Activated T-helper 2 cell treated with anti-CD3 and anti-CD28 coated beads, Interferon-gamma antibody, Interleukin-2, Interleukin-4, amounts not matched to agents 10 μg/mL and 5 μg/mL and 100 μg/mL, durations not matched to agents 14 hours and 24 hours and 36 hours (primary cell): ENCODE measurements at places on chromosomes 7 and 10. TPM values are rescaled to one million over a fixed set of nuclear protein-coding genes. Genes with fewer than 3 reads are reported as not detected.

DNA sequence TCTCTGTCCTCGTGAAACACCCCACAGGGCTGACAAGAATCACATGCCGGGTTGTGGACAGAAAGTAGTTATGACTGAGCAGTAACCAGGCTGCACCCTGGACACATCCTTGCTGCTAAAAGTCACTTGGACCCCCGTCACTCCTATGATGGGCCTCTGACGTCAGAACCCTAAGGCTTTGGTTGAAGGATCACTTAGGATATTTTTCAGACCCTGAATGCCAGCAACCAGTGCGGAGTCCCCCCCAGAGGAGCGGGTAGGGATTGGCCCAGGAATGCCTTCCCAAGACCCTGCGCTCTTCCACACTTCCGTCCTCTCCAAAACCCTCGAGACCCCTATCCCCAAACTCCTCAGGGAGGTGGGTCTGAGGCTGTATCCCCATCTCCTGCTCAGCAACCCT, 52.1 kb downstream of the CFAP46 start:
- peaks cover 11% of the 10 kb centered on the region for H3K27me3 ChIP-seq
- H3K27ac ChIP-seq, result no peak overlapping the region
- no peaks in the 10 kb centered on the region for H3K4me1 ChIP-seq
- no peaks in the 10 kb centered on the region for H3K36me3 ChIP-seq
- H3K4me3 ChIP-seq, result no peak overlapping the region
- no peak for DNase-seq

DNA sequence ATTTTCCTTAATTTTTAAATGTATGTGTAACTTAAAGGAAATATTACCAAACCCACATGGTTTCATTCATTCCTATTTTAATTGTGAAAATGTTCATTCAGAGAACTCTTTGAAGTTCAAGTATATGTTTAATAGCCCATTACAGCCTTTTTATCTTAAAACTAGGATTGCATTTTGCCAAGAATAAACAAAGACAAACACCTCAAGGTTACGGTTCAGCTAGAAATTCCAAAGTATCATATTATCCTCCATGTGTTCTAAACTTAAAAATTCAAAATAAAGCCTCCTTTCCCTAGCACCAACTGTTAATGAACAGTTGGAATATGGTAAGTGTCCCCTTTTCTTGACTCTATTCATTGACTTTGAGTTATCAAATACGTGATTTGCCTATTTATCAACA, 215.6 kb upstream of the SEMA3E start:
- no peak overlapping the region for H3K4me3 ChIP-seq
- no peaks in the 10 kb centered on the region for H3K4me1 ChIP-seq
- no peak for DNase-seq
- H3K27me3 ChIP-seq, result no peaks in the 10 kb centered on the region
- H3K36me3 ChIP-seq, result no peaks in the 10 kb centered on the region

DNA sequence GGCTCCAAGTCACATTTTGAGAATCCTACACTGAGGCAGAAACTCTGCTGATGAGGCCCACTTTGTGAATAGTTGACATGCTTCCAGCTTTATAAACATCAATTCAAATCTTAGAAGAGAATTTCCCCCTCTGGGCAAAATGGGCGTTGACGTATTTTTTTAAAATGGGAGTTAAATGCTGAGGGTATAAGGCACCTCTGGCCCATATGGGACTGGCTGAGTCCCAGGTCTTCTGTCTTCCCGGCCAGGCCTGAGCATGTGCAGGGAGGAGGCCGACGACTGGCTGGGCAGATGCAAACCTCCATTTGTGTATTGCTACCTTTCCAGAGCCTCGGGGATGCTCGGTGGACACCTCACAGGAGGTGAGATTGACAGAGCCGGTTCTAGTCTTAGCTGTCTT, 37.7 kb downstream of the BUB3 start:
- peaks cover 15% of the 10 kb centered on the region for H3K36me3 ChIP-seq
- no peaks in the 10 kb centered on the region for H3K27me3 ChIP-seq
- no peaks in the 10 kb centered on the region for H3K4me1 ChIP-seq
- no peak for DNase-seq

DNA sequence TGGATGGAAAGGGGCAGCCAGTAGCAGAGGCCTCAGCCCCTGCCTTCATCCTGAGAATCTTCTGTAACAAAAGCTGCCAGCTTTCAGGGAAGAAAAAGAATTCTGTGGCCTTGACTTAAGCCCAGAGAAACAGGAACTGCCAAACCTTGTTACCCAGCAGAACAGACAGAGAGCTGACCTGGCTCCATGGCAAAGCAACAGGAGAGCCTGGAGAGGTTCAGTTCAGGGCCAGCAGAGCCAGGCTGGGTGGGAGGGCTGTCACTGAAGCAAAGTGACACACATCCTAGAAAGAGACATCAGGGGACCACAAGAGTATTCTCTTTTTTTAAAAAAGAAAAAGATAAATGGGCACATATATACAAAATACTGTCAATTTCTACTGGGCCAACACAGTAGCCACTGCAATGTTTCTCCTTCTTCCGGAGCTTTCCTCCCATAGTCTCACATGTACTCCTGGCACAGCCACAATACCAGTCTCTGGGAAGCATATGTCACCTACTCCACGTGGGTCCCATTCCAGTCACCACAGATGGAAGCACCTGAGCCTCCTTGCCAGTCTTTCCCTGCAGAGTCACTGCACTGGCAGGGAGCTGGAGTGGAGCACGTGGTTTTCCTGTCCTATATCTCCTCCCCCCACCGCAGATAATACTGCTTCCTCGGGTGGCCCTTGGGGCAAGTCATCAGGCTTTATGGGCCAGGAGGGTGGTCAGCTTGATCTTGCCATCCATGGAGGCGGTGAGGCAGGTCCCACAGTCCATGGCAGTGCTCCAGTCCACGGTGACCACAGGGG, 15.2 kb upstream of the CYREN start:
- no peaks in the 10 kb centered on the region for H3K27me3 ChIP-seq
- peaks cover 87% of the 10 kb centered on the region for H3K36me3 ChIP-seq
- DNase-seq, result no peak
- H3K4me1 ChIP-seq, result no peaks in the 10 kb centered on the region

DNA sequence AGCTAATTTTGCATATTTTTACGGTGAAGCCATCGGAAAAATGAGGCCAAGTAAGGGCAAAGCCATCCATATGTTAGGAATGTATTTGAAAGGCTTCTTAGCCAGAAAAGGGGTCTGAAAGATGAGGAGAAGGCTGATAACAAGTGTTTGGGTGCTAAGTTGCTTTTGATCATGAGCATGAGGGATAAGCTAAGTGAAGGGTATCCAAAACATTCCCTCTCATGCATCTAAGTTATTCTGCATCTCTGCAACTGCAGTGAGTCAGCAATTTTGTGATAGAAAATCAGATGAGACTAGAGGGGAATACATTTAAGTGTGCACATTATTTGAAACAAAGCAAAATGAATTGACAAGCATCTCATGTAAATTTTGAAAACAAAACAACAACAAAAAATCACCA, 282.8 kb downstream of the GPR158 start:
- no peaks in the 10 kb centered on the region for H3K36me3 ChIP-seq
- no peak for DNase-seq
- H3K4me3 ChIP-seq, result no peak overlapping the region
- H3K27ac ChIP-seq, result no peak overlapping the region

DNA sequence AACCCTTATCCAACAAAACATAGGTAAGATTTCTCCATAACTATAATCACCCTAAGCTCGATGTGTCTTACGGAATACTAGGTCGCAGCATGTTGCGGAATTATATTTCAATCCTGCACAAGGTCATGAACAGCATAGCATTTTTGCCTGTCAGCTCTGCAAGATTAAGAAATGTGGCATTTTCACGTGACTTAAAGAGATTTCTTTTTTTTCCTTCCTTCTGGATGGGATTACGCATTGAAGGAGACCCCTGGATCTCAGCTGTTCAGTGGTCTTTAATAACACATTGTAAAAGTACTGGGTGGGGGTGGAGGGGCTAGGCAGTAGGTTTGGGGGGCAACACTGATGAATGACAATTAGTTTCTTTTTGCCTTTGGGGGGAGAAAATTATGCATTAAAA, 106.7 kb downstream of the CUBN start:
- H3K4me3 ChIP-seq, result no peak overlapping the region
- H3K27me3 ChIP-seq, result peaks cover 22% of the 10 kb centered on the region
- no peak for DNase-seq
- H3K36me3 ChIP-seq, result no peaks in the 10 kb centered on the region

ARHGAP19 gene
- total RNA-seq, result 25.3 and 29.9 TPM in 2 replicates

- H3K4me1 ChIP-seq, result no peaks in the 10 kb centered on the region
- H3K27ac ChIP-seq, result no peak overlapping the region
- no peaks in the 10 kb centered on the region for H3K36me3 ChIP-seq
Measured at GRCh38 chr7:34672430-34672829, 14.4 kb downstream of the NPSR1 start.

DNA sequence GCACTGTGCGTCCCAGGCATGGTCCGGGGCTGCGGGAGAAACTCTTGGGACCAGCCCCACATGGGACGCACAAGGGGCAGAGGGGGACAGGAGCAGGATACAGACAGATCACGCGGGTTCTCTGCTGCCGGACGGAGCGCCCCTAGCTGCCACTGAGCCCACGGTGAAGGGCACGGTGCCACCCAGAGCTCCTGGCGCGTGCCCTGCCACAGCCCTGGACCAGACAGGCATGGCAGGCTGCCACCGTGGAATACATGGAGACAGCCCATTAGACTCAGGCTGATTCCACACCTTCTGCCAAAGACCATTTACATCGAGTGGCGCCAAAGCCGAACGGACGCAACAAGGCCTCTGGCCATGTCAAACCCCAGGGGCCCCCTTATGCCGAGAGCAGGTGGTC, 90.4 kb downstream of the MAD1L1 start:
- no peaks in the 10 kb centered on the region for H3K36me3 ChIP-seq
- H3K4me3 ChIP-seq, result no peak overlapping the region
- H3K27ac ChIP-seq, result no peak overlapping the region
- no peak for DNase-seq
- no peaks in the 10 kb centered on the region for H3K27me3 ChIP-seq

DNA sequence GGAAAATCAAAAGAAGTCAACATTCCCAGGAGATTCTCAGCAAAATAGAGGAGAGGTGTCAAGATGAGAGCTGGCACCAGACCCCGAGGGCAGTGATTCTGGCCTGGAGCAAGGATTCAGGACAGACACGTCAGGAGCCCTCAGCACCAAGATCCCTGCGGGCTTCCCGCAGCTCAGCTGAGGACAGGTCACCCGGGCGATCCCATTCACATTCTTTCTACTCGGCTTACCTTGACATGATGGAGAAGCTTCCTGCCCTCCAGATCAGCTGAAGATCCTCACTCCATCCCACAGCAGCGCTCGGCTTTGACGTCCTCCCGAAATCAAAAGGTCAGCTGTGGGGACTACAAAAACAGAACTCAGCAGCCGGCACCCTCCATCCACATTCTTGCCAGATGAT, 139.1 kb downstream of the DLG5 start:
- no peak for DNase-seq
- no peaks in the 10 kb centered on the region for H3K4me1 ChIP-seq
- H3K4me3 ChIP-seq, result no peak overlapping the region
- H3K27me3 ChIP-seq, result no peaks in the 10 kb centered on the region
- no peak overlapping the region for H3K27ac ChIP-seq

GRCh38 chr10:118966076-118966849, 63.3 kb upstream of the NANOS1 start:
- H3K36me3 ChIP-seq, result no peaks in the 10 kb centered on the region
- H3K27ac ChIP-seq, result no peak overlapping the region
- DNase-seq, result no peak
